ENCODE measurements at places on chromosomes 2 and 18.

- DNase-seq, result no peak
Observed at GRCh38 chr2:10477443-10478297, 29.5 kb upstream of the ODC1 start.

- DNase-seq, result no peak
Observed at GRCh38 chr18:59631583-59632181, 65.5 kb downstream of the CCBE1 start.

DNA sequence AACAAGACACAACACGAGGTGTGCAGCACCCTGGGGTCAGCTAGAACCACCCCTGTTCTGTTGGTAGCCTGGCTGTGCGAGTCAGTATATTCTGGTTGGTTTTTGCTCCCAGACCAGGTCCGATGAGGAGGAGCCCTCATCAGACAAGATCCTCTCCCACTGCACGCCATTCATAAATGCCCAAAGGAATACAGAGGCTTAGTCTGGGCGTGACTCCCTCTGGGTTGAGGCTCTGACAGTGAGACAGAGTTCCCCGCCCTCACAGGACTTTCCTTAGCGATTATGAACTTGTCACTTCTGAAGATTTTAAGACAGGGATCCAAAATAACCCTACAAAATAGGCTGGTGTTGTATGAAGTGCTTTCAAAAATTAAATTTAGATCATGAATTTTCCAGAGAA, 85.5 kb upstream of the MC2R start:
- DNase-seq, result no peak

GRCh38 chr18:9526458-9526857, 51.1 kb downstream of the RALBP1 start:
- DNase-seq, result no peak

- no peak for DNase-seq
Observed at GRCh38 chr2:58710795-58711279, 469.7 kb upstream of the FANCL start.

- no peak for DNase-seq
Observed at GRCh38 chr2:241020201-241020600, 21.8 kb downstream of the SNED1 start.

DNA sequence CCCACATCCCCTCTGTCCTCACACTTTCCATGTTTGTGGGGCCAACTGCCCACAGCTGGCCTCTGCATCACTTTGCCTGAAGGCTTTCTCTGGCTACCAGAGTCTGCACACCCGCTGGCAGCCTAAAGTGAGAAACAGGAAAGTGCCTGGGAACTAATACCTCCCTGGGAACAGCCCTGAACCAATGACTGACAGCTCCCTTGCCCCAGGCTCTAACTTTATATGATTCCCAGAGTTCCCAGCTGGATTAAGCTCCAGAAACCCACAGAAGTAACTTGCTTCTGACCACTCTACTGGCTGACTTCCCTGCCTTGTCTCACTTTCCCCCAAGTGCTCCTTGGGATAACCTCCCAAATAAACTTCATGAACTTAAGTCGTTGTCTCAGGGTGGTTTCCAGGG, 159.6 kb upstream of the LMAN1 start:
- no peak for DNase-seq

DNA sequence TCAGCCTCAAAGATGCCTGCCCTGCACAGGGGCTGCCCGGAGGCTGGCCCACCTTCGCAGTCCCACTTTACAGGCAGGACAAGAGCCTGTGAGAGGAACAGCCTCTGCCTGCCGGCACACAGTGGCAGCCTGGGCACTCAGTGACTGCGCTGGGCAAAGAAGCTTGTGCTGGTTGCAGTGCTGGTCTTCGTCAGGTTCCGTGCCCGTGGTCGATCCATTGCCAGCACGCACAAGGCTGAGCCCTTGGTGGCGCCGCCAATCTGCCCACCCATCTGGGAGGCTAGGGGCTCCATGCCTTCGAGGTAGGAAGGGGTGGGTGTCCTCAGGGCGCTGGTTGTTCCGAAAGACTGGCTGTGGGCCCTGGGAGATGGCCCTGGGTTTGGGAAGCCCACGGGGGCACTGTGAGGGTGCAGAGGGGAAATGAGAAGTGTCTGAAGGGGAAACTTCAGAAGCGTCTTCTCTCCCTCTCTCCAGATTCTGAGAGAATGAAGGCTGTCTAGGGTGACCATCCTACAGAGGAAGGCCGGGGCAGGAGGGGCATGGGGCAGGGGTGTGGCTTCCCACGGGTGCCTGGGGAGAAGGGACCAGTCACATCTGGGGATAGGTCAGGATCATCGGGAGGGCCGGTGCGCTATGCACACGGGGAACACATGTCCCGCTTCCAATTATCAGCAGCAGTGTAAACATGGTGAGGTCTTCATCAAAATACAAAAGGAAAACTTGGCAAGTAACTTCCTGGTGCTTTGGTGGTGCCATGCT, 49.1 kb upstream of the HS6ST1 start:
- DNase-seq, result no peak

GRCh38 chr2:113910110-113910717, 20.3 kb downstream of the ACTR3 start:
- peak; percentile 80 for DNase-seq

- DNase-seq, result no peak
Observed at GRCh38 chr2:159775021-159775420, 23.0 kb downstream of the CD302 start.

GRCh38 chr2:173076581-173077345, 1.1 kb downstream of the MAP3K20 start:
- DNase-seq, result peak; percentile 1

DNA sequence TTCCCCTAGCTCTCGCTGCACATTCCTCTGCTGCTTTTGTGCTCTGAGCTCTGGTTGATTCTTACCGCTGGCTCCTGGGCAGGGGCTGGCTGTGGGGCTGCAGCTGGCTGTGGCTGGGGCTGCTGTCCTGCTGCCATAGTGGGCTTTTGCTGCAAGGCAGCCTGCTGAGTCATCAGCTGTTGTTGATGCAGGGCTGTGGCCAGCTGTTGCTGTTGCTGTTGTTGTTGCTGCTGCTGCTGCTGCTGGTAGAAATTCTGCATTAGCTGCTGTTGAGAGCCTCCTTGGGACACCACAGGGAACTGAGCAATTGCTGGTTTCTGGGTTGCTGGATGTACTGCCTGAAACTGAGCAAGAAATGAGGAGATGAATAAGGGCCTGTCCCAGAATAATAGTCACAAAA, 77.2 kb upstream of the NFU1 start:
- no peak for DNase-seq

DNA sequence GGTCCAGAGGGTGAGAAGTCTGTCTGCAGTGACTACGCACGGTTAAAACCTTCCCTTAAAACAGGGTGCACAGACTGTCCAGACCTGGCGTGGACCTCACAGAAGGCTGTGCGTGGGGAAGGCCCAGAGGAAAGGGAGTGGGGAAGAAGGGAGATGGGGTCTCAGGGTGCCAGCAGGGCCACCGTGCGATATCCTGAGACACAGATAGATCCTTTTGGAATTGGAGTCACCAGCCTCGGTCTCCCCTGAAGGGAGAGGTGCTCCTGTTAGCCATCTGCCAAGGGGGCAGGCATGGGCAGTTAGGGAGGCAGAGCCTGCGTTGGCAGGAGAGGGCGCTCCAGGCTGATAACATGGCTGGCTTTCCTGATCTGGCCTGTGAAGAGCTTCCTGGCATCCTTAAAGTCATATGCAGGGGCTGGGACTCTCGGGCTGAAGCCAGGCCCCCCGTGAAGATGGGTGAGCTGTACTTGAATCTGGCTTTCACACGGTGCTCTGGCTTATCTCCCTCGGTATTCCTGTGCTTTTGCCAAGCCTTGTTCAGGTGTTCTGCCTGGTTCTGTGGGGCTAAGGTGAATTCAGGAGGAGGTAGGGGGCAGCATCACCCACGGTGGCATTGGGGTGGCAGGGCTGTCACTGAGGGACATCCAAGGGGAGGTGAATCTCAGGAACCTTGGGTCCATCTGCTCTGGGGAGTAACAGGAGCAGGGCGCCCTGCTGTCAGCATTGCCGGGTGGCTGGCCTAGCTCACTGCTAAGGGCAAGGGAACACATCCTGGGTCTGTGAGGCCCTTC, 107.2 kb upstream of the SMAD2 start:
- no peak for DNase-seq

GRCh38 chr2:112566104-112566503, 18.3 kb upstream of the CHCHD5 start:
- no peak for DNase-seq

GRCh38 chr2:161165811-161166210, 5.6 kb downstream of the TANK start:
- no peak for DNase-seq

- DNase-seq, result no peak
Observed at GRCh38 chr2:68588589-68588988, 54.8 kb upstream of the PROKR1 start.

- no peak for DNase-seq
Observed at GRCh38 chr2:66489436-66489835, 54.5 kb downstream of the MEIS1 start.

DNA sequence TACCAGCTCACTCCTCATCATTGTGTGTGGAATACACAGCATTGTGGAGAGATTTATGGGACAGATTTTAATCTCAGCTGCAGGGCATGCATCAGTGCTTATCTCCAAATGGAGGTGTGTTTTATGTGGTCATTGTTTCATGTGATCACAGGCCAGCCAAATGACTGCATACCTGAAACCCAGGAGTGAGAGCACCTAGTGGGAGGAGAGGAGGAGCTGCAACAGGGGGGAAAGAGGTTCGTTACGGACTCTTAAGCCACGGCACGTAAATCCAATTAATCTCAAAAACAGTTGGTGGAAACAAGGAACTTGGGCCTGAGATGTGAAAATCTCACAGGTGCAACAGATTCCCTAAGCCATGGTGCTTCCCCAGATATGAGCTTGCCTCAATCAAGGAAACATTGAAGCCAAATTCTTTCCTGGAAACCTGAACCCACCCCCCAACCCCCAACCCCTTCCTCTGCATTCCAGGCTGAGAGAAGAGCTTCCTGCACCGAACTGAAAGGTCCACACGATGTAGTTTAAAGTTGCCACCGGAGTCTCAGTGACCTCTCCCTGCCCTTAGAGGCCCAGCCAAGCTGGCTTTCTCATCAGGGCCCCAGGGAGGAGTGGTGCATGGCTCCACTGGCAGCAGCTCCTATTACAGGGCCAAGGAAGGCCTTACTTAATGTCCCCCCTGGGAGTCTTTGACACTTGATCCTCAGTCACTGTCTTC, 167.4 kb downstream of the C1D start:
- DNase-seq, result no peak

DNA sequence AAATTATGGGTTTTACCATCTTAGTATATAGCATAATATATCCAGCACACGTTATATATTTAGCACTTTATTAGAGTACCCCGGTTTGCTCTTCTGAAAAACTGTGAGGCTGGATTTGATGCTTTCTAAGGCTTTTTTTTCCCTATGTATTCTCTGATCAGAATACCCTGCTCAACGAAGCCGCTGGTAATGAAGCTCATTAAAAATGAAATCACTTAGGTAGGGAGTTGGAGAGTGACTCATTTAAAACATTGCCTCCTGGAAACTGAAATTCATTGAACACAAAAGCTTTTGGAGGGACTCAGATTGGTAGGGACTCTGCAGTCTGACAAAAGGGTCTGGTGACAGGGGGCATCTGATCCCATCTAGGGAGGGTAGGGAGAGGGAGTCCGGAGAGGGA, 365.4 kb upstream of the MEX3C start:
- no peak for DNase-seq

DNA sequence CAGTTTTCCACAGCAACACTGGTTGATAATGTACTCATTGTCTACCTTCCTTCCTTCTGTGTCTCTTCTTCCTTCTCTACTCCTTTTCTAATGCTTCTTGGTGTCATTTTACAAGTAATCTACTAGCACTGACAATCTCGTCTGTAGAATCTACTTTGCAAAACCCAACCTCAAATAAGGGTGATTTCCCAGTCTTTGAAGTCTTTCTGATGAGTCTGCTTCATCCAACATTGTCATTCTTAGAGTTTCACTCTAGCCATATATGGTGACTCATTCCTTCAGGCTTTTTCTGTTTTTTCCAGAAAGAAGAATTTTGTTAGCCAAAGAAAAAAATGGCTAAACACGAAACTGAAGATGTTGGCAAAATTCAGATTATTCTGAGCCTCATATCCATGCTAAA, 288.7 kb downstream of the MBD2 start:
- DNase-seq, result no peak

DNA sequence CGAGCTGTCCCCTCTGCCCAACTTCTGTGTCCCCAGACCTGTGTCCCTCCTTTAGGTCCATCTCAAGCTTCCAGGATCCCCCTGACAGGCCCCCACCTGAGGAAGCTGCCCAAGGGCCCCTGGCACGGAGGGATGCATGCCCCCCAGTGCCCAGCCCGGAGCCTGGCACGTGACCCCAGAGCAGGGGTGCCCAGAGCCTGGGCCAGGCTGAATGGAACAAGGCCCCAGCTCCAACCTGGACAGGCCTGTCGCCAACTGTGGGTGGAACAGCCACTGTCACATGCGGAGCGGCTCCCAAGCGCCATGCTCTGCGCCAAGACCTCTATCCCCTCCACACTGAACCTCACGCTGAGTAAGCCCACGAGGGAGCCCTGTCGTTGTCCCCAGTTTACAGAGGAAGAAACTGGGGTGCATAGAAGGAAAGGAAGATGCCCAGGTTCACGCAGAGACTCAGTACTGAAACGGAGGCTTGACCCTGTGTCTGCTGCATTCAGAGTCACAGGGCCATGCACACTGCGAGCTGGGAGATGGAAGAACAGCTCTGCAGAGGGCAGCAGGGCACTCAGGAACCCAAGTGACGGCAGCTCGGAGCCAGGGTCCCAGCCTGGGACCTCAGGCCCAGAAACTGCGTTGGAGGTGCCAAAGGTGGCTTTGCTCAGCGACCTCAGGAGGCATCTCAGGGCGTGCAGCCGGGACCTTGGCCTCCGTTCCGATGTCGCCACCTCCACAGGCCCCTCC, 5.5 kb upstream of the ECEL1 start:
- no peak for DNase-seq

- DNase-seq, result no peak
Observed at GRCh38 chr2:145690183-145690778, 1170.4 kb upstream of the ZEB2 start.

GRCh38 chr2:101083613-101084012, 67.6 kb downstream of the TBC1D8 start:
- no peak for DNase-seq

GRCh38 chr2:240340361-240340761, 95.1 kb upstream of the GPC1 start:
- no peak for DNase-seq

- no peak for DNase-seq
Observed at GRCh38 chr2:26268213-26268612, 23.5 kb downstream of the HADHB start.

GRCh38 chr18:37565977-37566478, 430 bp upstream of the CELF4 start:
- no peak for DNase-seq

- no peak for DNase-seq
Observed at GRCh38 chr2:25551316-25551715, 122.1 kb downstream of the DTNB start.

GRCh38 chr2:16840496-16841172, 175.0 kb upstream of the CYRIA start:
- no peak for DNase-seq

GRCh38 chr2:227871375-227871791, at the start of gene DAW1:
Gene DAW1, plus strand, starts transcription at chr2:227871631. Its CDS starts 59 bp downstream, at chr2:227871690.
- no peak for DNase-seq

GRCh38 chr18:13112982-13113381, 105.6 kb upstream of the LDLRAD4 start:
- DNase-seq, result no peak

Data from stimulated activated CD4-positive, alpha-beta T cell treated with anti-CD3 and anti-CD28 coated beads, Interleukin-2, amount 100 ng/mL, for 4 hours (primary cell).